Kidney tubule cell (primary cell): ENCODE measurements at places on chromosomes 5 and 9.
A peak's percentile ranks its signal among the peaks of the same experiment; 100 is the strongest.

DNA sequence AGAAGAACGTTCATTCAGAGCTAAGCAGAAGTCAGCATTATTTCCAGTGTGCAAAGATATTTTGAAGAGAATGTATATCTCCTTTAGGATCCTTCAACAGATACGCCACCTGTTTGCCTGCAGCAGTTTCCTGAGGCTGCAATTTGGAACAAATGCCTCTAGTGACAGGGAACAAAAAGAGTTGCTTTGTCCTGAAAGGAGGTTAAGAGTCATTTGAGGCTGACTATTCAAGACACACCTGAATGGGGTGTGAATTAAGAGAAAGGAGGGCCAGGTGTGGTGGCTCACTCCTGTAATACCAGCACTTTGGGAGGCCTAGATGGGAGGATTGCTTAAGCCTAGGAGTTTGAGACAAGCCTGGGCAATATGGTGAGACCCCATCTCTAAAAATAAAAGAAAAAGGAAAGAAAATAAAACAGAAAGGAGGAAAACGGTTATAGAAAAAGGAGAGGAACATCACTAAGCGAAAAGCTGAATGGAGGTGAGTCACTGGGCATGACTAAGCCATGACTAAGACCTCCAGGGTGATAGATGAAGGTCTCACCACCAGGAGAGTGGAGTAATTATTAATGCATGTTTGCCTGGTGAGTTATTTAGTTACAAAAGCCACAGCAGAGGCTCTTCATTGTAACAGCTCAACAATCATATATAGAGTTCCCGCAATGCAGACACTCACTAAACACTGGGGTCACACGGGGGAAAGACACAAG, 255.2 kb upstream of the TNC start:
- peak; percentile 98 for DNase-seq

DNA sequence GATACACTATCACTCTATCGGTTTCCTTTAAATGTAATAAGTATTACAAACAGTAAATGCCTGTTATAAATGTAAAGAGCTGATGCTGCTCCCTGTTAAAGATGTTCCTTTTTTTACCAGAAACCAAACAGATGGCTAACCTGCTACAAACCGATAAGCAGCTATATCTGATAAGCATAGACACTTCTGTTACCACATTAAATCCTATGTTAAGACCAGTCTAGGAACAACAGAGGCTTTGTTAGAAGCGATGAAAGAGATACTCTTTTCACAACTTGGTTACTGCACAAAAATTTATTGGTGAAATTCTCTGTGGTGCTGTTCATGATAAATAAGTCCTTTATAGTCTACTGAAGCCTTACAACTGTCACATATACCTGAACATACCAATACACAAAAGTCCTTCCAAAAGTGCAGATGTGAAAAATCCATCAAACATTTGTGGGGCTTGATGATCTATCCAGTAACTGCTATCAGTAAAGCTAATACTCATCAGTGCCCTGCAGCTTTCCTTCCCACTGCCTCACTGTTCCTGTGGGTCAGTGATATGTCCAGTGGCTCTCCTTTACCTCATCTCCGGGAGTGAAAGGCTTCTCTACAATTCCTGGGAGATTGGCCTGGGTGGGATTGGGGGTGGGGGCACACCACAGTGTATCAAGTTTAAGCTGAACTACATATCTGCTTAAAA, 25.8 kb upstream of the PRXL2C start:
- DNase-seq: no peak

DNA sequence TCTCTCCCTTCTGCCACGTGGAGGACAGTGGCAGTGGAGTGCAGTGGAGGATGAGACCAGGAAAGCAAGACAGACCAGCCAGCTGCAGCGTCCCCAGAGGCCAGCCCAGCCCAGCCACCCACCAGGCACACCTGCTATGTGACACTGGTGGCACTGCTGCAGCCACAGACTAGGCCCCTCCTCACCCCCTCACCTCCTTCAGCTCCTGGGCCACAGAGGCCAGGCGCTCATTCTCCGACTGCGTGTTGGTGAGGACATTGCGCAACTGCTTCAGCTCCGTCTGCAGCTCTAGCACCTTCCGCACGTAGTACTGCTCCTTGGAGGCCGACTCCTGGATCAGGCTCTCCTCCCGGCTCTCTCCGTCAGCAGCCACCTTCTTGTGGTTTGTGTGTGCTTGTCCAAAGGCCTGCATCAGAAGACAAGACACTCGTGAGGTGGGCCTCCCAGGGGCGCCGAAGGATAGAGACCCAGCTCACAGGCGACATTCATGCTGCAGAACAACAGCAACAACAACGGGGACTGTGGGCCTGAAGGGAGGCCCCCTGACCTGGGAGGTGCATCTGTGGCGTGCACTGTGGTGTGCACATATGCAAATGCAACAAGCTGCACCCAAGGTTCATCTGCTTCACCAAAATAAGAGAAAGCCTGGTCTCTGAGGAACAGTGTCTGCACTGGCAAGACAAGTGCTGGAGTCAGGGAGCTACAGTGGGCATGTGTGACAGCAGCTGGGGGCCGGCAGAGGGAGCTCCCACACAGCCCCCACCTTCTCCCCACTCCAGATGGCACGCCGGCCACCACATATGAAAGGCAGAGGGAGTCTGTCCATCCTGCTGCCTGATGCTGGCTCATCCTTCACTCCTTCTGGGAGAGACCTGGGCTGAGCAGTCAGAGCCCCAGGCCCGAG, 35.5 kb downstream of the BICD2 start:
- no peak for DNase-seq

DNA sequence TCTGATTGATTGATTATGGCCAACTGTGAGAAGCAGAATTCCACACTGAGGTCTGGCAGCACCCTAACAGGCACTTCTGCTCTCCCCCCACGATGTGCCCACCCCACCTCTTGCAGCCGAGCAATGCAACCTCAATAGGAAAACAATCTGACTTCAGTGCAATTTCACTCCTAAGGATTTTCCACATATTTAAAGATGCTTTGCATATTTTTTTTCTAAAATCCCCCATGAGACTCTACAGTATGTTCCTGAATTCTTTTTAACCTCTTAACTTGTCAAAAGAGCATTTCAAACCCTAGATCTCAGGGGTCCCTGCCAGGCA, 243.1 kb downstream of the AUH start:
- no peak for DNase-seq

GRCh38 chr9:109923471-109923760, 143.4 kb downstream of the PALM2AKAP2 start:
- no peak for DNase-seq

GRCh38 chr9:34464571-34464970, 6.0 kb downstream of the DNAI1 start:
- no peak for DNase-seq

- DNase-seq: peak; percentile 79
Observed at GRCh38 chr9:23492126-23493002, 333.7 kb downstream of the ELAVL2 start.

DNA sequence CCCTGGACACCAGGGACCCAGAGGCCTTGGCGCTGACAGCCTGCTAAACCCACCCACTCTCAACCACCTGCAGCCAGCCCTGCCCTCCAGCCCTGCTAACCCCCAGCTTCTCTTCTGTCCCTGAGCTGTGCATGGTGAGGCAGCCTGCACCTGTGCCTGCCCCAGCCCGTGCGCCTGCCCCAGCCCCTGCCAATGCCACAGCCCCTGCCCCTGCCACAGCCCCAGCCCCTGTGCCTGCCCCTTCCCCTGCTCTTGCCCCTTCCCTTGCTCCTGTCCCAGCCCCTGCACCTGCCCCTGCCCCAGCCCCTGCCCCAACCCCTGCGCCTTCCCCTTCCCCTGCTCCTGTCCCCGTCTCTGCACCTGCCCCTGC, 43.3 kb upstream of the IRX4 start:
- no peak for DNase-seq

GRCh38 chr5:106833517-106833916, 837.2 kb downstream of the EFNA5 start:
- no peak for DNase-seq

DNA sequence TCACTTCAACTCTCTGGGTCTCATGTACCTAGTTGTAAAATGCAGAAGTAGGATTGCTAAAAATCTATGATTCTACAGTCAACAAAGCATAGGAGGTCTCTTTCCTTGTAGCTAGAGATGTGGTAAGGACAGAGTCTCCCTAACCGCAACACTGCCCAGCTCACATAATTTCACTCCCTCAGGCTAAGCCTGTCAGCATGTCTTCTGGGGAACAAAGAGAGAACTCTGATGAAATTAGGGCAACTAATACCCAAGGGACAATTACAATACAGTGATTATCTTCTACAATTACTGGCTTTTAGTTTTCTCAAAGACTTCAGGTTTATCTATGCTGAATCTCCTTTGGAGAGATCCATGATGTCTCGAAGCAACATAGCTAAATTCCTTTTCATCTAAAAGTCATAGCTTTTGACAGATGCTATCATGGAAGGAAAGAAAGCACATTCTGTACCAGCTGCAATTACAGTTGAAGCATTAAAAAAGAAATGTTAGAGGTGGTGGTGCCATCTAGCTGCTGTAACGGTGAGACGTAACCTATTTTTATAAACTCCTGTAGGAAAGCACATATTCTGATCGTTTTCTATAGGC, 141.1 kb upstream of the TARS1 start:
- peak; percentile 55 for DNase-seq

DNA sequence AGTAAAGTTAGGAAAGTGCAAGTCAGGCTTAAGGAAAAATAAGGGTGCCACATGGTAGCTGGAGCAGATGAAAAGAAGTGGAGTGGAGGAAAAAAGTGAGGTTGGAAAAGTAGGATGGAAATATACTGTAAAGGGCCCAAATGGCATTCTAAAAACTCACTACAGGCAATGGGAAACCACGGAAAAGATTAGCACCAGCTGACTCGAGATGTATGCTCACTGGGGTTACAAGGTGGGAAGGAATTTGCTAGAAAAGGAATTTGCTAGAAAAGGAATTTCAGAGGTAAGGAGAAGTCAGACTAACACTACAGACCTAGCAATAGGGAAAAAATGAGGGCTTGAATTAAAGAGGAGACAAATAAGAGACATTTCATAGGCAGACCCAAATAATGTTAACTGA, 3.6 kb downstream of the PSMD5 start:
- peak; percentile 50 for DNase-seq

DNA sequence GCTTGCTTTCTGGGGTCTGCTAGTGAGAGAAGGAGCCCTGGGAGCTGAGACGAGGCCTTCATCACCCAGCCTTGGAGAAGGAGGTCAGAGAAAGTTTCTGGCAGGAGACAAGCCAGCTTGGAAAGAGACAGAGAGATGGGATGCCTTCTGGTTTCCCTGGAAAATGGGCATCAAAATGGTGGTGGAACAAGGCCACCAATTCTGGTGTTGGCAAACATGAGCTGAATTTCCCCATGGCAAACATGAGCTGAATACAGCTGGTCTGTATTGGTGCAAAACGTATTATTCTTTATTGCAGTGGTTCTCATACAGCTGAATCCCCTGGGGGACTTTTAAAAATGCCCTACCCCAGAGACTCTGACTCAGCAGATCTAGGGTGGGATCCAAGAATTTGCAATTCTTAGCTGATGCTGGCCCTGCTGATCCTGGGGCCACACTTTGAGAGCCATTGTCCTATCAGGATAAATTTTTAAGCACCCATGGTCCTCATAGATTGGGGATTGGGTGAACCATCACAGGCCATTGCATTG, 39.1 kb upstream of the S1PR3 start:
- no peak for DNase-seq

DNA sequence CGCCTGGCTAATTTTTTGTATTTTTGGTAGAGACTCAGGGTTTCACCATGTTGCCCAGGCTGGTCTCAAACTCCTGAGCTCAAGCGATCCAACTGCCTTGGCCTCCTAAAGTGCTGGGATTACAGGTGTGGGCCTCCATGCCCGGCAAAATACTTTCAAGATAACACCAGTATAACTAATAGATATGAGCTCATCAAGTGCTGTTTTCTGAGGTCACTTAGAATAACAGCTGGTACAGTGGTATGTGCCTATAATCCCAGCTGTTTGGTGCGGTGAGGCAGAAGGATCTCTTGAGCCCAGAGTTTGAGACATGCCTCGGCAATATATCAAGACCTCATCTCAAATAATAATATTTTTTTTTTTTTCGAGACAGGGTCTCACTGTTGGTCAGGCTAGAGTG, 30.5 kb upstream of the CREBRF start:
- peak; percentile 11 for DNase-seq

DNA sequence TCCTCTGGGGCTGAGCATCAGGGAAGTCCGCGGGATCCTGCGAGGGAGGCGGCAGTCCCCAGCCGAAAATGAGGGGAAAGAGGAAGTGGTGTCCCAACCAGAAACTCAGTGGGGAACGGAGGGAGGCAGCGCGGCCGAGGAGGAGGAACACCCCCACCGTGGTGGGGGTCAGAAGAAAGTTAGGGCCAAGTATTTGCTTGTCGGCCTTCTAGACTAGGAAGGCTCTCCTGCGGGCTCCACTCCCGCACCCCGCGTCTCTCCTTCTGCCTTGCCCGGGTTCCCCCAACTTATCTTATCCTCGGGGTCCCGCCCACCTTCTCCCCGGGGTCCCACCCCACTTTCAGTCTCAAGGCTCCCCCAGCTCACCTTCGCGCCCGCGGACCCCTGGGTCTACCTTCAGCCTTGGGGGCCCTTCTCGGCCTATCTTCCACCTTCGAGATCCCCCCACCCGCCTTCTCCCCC, 557 bp upstream of the PHF2 start:
- DNase-seq: peak; percentile 45

- DNase-seq: no peak
Observed at GRCh38 chr5:178602752-178603151, 12.6 kb upstream of the COL23A1 start.

GRCh38 chr9:111016426-111017045, 21.7 kb downstream of the LPAR1 start:
- no peak for DNase-seq
